Activated CD4-positive, alpha-beta T cell treated with anti-CD3 and anti-CD28 coated beads for 1 hour (primary cell): ENCODE measurements at places on chromosomes 7 and 10.

DNA sequence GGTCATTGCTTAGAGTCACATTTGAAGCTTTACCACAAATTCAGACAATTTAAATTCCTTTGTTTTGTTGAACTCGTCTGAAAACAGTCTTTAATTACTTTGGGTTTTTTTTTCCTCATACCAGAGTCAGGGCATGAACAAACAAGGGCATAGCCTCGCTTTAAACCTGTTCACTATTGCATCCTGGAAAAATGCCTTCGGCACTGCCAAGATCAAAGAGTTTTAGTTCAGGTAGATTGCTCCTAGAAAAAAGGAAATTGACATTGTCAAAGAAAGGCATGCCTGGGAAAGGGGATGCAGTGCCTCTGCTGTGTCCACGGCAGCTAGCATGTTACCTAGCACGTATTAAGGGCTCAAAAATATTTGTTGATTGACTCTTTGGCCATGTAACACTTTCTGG, 235.1 kb downstream of the ARHGAP21 start:
- DNase-seq, result no peak

- DNase-seq, result no peak
Measured at GRCh38 chr7:24503506-24503905, 69.7 kb upstream of the PALS2 start.

DNA sequence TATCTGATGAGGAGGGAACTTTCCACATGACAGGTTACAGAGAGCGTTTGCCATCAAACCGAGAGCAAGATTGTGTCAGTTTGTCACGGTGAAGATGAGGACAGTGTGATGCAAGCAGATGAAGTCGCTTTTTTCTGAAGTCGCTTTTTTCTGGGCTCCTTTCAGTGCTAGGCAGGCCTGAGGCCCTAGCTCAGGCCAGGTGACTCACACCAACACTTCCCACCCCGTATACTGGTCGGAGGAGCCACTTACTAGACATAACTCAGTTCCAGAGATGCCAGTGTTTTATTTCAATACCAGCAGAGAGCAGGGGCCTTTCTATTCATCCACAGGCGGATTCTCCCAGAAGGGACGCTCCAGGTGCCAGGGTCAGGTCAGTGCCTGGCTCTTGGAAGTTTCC, 58.9 kb downstream of the SFMBT2 start:
- DNase-seq, result no peak

- no peak for DNase-seq
Measured at GRCh38 chr7:90595342-90595800, 750 bp upstream of the CDK14 start.

DNA sequence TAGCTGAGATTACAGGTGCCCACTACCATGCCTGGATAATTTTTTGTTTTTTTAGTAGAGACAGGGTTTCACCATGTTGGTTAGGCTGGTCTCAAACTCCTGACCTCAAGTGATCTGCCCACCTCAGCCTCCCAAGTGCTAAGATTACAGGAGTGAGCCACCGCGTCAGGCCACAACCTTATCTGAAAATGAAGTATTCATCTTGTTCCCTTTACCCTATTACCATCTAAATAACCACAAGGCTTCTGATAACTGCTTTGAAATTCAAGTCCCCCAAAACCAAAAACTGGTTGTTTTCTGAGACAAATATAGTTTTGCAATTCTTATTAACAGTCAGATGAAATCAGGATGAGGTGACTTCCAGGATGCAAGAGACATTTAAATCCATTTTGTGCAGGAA, 2.4 kb downstream of the TCTN3 start:
- DNase-seq, result no peak

DNA sequence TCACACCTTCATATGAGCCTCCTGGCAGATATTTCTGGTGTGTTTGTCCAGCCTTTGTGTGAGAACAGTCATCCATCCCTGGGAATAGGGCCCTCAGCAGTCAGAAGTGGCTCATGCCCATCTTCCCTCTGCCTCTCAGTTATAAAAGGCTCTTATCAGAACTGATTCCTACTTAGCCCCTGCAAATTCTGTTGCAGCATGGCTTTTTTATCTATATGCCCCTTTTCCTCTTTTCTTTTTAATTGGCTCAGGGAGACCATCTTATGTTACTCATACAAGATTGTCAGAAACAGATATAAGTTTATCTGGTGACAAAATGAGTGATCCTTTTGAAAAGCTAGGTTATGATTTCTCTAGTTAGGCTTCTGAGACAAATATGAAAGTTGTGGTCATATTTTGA, 194.1 kb downstream of the CREB5 start:
- no peak for DNase-seq

- DNase-seq, result no peak
Measured at GRCh38 chr7:44519546-44519945, 21.6 kb downstream of the NPC1L1 start.

- no peak for DNase-seq
Measured at GRCh38 chr7:30605832-30606231, 11.2 kb downstream of the GARS1 start.

GRCh38 chr10:33227489-33227888, 107.0 kb downstream of the NRP1 start:
- no peak for DNase-seq
